Smooth muscle cell of the brain vasculature (primary cell): ENCODE measurements at places on chromosomes 2 and 18.

- DNase-seq = no peak
Measured at GRCh38 chr2:176643646-176644045, 374.4 kb downstream of the MTX2 start.

DNA sequence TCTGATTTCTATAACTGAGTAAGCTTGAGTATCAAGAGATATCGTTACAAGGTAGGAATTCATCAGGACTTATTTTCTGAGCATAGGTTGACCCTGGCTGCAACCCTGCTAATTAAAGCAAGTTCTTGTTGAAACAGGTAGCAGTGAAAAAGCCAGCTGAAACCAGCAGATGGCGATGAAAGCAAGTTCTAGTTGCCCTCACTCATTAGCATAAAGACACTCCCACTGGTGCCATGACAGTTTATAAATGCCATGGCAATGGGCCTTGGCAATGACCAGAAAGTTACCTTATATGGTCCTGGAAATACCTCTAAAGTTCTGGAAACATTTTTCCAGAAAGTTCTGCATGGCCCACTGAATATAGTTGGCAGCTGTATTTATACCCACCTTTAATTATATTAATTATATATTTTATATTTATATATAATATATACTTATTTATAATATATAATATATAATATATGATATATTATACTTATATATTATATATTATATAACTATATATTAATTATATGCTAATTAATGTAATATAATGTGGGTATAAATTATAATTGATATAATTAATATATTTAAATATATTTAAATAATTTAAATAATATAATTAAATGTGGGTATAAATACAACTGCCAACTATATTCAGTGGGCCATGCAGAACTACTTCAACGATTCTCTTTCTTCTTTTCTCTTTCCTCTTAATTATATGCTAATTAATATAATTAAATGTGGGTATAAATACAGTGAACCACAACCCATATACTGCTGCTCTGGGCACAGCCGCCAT, 188.0 kb downstream of the CDH7 start:
- DNase-seq = no peak

GRCh38 chr2:111048856-111049768, 71.6 kb upstream of the BCL2L11 start:
- DNase-seq = no peak

GRCh38 chr2:114405247-114406116, 37.0 kb upstream of the DPP10 start:
- no peak for DNase-seq

- no peak for DNase-seq
Measured at GRCh38 chr2:231336236-231336635, 59.3 kb upstream of the B3GNT7 start.

- DNase-seq = no peak
Measured at GRCh38 chr18:12772111-12772510, 69.3 kb downstream of the PSMG2 start.

- no peak for DNase-seq
Measured at GRCh38 chr18:72378016-72378415, 166.1 kb downstream of the CBLN2 start.

DNA sequence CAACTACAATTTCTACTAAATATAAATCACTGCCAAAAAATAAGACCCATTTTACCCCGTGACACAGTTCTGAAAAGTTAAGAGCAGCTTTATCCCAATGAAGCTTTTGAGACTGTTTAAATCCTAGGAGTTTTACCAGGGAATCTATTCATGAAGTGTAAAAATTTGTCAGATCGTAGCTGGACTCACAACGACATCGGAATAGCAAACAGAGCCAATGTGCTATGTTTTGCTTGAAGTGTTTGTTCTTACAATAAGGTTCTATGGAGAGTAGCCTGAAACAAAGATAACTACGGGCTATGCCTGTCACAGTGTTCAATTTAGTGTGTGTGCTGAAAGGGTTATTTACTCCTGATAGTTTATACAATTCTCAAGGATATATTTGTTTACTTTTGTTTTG, 78.5 kb upstream of the L3MBTL4 start:
- no peak for DNase-seq

- DNase-seq = no peak
Measured at GRCh38 chr2:192307530-192307929, 112.8 kb upstream of the TMEFF2 start.

- peak; percentile 67 for DNase-seq
Measured at GRCh38 chr2:28390241-28390745, 2.4 kb upstream of the FOSL2 start.

GRCh38 chr2:48717846-48718245, 37.7 kb downstream of the LHCGR start:
- no peak for DNase-seq

DNA sequence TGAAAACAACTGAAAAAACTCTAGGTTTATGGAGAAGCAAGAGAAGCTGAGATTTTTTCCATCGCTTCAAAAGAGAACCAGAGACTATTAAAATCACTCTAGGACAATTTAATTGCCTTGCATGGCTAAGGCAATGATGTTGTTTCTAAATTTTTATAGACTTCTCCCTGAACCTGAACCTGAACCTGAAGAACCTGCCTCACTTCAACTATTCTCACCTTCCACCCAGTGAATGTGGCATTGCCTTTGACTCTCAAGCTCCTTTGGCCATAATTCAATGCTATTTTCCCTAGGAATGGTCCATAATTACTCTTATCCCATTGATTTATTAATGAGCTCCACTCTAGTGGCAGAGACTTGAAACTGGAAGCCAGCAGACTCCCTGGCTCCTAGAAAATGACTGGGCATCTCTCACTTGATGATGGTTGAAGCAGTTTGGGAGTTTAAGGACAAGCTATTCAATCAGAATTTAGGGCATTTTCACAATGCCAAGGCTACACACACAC, 303.8 kb upstream of the UBE2E3 start:
- DNase-seq = no peak

- DNase-seq = no peak
Measured at GRCh38 chr18:40148960-40149359, 1806.1 kb upstream of the PIK3C3 start.

DNA sequence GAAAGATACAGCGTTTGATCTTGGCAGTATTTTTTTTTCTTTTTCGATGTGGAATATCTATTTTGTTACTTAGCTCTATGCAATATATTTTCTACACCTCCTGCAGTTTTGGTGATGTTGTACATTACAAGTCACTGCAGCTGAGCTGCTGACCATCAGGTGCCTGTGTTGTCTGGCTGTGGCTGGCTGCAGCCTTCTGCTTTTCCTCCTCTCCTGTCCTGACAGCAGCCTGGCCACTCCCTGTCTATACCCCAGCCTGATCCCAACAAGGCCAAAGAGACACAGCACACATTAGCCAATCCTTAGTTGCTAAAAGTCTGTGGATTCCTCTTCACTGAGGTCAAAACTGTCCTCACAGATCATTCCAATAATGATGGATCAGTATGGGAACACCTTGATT, 222.3 kb downstream of the MYT1L start:
- DNase-seq = no peak

GRCh38 chr2:120466704-120467054, 120.7 kb downstream of the INHBB start:
- DNase-seq = no peak

- peak; percentile 73 for DNase-seq
Measured at GRCh38 chr2:216713691-216714336, 18.5 kb upstream of the IGFBP5 start.

GRCh38 chr2:97688062-97688827, 18.7 kb downstream of the C2orf92 start:
- DNase-seq = no peak

GRCh38 chr18:79738581-79739439, 58.9 kb upstream of the KCNG2 start:
- DNase-seq = no peak

DNA sequence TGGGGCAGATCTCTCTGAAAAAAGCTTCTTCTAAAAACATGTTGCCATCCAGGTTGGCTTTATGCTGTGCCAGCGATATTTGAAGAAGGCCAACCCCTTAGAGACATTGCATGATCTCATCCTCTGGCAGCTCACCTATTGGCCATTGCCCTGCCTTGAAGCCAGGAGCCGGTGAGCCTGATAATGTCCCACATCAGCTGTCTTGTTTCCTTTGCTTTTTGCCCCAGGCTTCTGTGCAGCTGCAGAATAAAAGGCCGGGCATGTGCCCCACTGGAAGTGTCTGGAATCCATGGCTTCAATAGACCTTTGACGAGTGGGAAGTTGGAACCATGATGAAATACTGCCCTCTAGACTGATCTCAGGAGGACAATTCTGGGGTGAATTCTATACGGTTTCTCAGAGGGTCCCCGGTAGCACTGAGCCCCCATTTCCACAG, 523.5 kb upstream of the ZEB2 start:
- no peak for DNase-seq

GRCh38 chr2:235050980-235051351, 99.1 kb downstream of the SH3BP4 start:
- DNase-seq = peak; percentile 56

DNA sequence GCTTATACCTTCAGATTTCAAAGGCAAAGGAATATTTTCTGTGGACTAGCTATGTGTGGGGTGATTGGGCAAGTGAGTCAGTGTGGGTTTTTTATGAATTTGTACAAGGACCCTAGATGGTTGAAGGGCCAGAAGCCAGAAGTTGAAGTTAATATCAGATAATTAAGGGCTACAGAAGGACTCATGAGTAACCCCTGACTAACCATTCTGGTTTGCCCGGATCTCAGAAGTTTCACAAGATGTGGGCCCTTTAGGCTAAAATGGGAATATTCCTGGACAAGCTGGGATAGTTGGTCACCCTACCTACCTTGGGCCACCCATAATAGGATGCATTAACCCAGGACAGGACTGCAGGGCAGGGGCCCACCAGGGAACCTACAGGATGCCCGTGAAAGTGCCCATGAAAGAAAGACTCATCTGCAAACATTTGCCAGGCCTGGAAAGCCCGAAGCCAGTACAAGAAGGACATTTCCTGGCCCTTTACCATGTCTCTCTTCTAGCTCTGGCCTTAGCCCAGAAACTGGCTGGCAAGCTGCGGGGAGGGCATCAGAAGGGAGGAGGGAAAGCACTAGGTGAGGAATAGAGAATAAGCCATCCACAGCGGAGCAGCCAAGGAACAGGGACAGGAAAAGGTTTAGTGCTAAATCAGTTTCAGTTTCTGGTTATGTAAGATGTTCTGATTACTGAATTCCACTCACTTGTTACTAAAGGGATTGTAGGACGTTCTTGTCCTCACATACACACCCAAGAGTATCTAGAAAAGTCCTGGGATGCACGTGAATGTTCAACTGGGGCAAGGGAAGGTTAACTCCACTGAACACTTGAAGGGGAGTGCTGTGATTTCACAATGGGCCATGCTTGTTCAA, 33.6 kb downstream of the GCG start:
- no peak for DNase-seq

- no peak for DNase-seq
Measured at GRCh38 chr2:237968048-237968862, 1.4 kb downstream of the UBE2F start.

DNA sequence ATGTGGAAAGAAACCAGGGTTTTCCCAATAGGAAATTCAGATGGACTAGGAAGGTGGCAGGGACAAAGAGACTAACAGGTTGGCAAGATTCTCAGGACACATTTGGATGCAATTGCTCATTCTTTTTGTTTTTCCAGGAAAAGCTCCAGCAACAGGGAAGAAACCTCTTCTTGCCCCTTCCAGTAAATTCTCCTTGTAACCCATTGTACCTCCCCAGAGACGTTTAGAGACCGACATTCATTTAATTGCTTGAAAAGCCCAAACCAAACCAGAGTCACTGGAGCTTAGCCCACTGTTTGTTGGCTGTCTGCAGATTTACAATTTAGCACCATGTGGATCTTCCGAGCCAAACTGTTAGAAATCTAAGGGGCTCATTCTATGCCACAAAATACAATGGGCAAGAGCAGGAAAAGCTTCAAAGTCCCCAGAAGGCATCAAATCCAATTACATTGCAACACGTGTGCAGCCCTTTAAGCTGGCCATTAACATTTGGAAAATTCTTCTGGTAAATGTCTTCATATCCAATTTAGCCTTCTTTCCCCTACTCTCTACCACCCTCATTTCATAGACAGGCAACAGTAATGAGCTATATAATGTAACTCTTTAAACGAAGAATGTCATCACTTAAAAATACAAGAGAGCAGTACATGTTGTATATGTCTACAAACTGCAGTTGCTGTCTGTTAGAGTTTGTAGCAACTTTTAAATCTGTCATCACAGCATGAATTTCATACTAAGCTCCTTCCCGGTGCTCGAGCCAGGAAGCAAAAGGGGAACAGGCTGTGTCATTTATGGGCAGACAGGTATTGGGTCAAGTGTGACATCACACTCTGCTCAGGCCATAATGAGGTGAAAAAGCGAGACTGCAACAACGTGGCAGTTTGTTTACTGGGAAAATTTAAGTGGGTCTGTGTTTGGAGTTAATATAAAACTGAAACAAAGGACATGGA, 235.6 kb upstream of the HNRNPA3 start:
- no peak for DNase-seq

GRCh38 chr2:126886916-126887280, 11.8 kb upstream of the TEX51 start:
- DNase-seq = no peak

DNA sequence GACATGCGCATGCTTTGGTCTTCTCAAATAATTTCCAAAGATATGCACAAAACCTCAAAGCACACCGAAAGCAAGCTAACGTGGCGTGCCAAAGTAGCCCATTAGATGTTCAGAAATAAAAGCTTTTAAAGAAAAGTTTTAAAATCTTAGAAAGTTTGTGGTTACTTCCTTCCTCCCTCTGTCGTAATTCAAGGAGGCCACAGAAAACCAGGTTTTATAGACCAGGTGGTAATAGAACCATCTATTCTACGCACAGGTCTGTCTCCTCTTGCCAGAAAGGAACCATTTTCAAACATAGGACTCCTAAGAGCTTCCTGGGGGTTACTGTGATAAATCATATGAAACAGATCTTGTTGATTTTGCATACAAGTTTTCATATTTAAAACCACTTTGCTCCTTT, 487.2 kb downstream of the ARHGAP15 start:
- no peak for DNase-seq

DNA sequence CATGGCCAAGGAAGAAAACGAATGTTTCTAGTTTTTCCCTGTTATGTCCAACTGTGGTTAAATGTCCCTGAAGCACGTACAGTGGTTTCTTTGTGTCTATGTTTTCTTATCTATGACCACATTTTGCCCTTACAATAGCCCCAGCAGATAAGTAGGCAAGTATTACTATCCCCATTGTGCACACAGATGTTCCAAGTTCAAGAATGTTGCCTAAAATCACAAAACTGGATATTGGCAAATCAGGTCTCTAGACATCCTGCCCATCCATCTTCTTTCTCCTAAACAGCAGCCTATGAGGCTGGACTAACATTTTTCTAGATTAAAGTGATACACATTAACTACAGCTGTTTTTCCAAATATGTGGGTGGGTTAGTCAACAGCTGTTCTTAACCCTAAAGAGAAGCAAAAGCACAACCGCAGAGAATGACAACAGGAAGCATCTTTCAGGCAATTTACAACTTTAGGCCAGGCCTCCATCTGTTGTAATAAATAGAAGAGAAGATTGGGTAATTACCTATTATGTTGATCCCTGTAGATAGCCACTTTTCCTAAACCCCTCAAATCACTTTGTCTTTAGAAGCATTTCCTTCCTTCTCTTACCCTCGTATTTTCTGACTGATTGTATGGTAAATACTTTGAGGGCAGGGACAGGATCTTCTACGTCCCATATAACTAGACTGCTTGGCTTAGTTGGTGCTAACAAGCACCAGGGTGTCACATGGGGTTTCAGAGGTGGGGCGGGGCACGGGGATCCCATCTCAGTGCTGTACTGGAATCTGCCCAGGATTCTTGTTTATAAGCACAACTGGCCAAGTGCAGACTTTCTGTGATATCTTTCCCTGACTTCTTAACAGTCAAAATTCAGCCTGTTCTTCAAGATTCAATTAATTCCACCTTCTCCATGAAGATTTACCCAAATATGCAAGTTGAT, 132.1 kb upstream of the SETBP1 start:
- DNase-seq = no peak
